CD4-positive, alpha-beta memory T cell (primary cell): ENCODE measurements at places on chromosomes 11 and 22.

DNA sequence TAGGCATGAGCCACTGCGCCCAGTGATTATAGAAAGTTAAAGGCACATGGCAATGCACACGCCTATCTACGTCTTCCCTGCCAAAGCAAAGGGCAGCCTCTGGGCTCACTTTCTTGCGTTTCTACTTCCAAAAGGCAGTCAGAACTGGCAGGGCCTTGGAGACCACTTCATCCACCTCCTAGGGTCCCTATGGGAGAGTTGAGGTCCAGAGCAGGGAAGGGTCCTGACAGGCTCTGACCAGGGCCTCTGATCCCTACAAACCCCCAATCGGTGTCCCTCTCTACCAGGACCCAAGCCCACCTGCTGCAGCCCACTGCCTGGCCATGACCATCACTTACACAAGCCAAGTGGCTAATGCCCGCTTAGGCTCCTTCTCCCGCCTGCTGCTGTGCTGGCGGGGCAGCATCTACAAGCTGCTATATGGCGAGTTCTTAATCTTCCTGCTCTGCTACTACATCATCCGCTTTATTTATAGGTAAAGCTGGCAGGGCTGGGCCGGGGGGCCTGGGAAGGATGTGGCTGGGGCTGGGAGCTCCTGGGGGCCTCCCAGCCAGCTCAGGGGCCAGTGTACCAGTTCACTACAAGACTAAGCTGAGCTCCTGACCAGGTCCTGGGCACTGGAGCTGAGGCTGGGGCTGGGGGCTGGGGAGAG lies 1.5 kb downstream of the BEST1 start:
- H3K27me3 ChIP-seq: peaks cover 6% of the 10 kb centered on the region
- H3K27ac ChIP-seq: no peak overlapping the region
- no peaks in the 10 kb centered on the region for H3K36me3 ChIP-seq
- peaks cover 10% of the 10 kb centered on the region for H3K4me1 ChIP-seq

DNA sequence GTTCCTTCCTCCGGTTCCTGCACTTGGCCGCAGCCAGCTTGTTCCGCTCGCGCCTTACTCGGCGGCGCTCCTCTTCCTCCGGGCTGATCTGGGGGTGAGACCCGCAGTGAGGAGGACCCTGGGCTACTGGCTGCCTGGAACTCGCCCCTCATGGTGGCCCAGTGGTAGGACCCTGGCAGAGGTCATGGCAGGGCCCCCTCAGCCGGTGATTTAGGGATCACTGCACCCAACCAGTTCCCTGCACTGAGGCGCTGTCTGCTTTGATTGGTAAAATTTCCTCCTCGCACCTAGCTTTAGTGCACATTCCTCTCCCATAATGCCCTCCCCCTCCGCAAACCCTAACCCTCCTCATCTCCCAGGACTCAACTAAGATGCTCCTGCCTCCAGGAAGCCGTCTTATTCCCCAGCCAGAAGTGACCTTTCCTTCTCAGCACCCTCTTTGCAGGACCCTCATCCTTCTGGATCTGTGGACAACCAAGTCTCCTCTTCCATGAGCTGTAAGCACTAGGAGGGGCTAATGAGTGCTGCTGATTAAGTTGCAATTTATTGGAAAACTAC lies 3.6 kb downstream of the CCDC85B start:
- peak overlapping the region; percentile 27 for H3K4me3 ChIP-seq
- H3K36me3 ChIP-seq: no peaks in the 10 kb centered on the region
- H3K27me3 ChIP-seq: no peaks in the 10 kb centered on the region
- H3K4me1 ChIP-seq: peaks cover 52% of the 10 kb centered on the region

DNA sequence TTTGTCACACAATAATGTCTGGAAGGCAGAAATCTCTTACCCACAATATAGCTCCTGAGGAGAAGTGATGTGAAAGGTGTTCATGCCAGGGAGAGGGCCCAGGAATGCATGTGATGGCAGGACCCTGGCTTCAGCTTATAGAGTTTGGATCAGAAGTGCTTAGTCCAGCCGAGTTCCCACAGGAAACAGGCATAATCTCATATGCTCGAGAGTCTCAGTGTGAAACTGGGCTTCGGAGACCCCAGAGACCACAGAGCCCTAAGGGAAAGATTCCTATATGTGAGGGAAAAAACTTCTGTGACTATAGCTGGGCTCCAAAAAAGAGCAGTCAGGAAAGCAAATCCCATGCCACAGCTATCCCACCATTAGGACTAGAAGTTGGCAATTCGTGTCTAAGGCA lies at the start of gene OR52N5:
OR52N5 (minus strand) TSS at position 101 of the 400 bp plus-strand sequence. CDS start 4,721 bp downstream, outside the sequence.
- H3K4me1 ChIP-seq: no peaks in the 10 kb centered on the region
- H3K4me3 ChIP-seq: no peak within 1 kb of the TSS
- no peaks in the 10 kb centered on the region for H3K36me3 ChIP-seq
- DNase-seq: no peak
- no peaks in the 10 kb centered on the region for H3K27me3 ChIP-seq

GRCh38 chr22:46545086-46545792 lies 7.8 kb upstream of the CELSR1 start:
- H3K27me3 ChIP-seq: no peaks in the 10 kb centered on the region
- no peak overlapping the region for H3K27ac ChIP-seq
- H3K4me3 ChIP-seq: no peak overlapping the region
- H3K36me3 ChIP-seq: no peaks in the 10 kb centered on the region
- DNase-seq: no peak

DNA sequence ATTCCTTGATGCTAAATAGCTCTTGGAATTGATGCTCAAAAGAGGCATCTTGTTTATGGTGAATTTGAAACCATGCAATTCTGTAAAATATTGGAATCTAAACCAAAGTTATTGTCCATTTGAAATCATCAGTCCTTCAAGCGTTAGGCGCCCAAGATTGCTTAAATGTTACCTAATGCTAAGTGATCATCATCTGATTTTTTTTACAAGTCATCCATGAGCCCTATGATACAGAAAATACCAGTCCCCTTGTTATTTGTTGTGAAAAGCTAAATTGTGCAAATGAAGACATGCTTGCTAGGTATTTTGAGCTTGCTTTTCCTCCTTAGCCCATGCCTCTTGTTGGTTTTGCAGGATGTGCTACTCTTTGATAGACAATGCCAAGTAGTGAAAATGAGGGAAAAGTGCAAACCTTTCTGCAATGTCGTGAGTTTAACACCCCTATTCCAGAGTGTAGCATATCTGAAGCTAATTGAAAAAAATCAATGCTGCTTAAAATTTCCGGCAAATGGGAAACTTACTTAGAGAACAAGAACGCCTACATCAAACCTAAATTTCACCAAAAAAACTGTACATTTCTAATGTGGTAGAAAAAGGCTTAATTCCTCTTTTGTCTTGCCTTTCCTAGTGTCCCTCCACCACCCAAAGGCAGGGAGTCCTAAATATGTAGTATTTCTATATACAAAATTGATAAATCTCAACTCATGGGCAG lies 1.9 kb downstream of the GRK3 start:
- H3K4me3 ChIP-seq: no peak overlapping the region
- H3K4me1 ChIP-seq: peaks cover 18% of the 10 kb centered on the region
- DNase-seq: no peak
- H3K36me3 ChIP-seq: no peaks in the 10 kb centered on the region

GRCh38 chr22:38973289-38974169 lies 8.6 kb upstream of the APOBEC3B start:
- no peak overlapping the region for H3K27ac ChIP-seq
- no peak overlapping the region for H3K4me3 ChIP-seq
- H3K27me3 ChIP-seq: no peaks in the 10 kb centered on the region
- H3K4me1 ChIP-seq: no peaks in the 10 kb centered on the region

DNA sequence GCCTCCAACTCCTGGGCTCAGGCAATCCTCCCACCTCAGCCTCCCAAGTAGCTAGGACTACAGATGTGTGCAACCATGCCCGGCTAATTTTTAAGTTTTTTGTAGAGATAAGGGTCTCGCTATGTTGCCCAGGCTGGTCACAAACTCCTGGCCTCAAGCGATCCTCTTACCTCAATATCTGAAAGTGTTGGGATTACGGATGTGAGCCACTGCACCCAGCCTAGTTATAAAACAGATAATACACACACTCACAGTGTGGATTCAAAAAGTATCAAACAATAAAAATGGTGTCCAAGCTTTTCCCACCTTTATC lies 377 bp upstream of the CCDC188 start:
- no peak overlapping the region for H3K4me3 ChIP-seq
- no peak overlapping the region for H3K27ac ChIP-seq
- no peak for DNase-seq
- H3K27me3 ChIP-seq: no peaks in the 10 kb centered on the region

DNA sequence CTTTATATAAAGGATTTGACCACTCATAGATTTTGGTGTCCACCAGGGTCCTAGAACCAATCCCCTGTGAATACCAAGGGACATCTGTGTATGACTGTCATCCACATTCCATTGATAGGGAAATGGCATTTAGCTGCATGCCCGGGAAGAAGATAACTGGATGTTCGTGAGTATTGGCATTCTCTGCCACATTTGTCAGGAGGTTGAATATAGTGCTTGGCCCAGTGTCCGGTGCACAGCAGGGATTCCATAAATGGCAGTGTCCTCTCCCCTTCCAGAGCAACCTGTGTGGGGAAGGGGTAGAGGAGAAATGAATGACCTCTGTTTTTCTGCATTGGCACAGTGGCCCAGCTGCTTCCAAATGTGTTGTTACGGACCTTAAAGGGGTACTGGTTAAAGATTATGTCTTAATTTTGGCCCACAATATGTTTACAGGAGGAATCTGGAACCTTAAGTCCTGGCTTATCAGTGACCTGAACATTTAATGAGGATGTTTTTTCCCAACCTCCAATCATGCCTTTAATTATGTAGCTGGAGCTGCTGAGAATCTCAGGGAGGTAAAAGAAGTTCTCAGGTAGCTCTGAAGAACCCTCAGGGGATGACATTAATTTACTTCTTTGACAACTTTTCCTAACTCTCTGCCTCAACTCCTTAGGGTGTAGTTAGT lies 33.6 kb upstream of the OR4B1 start:
- H3K4me1 ChIP-seq: no peaks in the 10 kb centered on the region
- no peak overlapping the region for H3K4me3 ChIP-seq
- DNase-seq: no peak

DNA sequence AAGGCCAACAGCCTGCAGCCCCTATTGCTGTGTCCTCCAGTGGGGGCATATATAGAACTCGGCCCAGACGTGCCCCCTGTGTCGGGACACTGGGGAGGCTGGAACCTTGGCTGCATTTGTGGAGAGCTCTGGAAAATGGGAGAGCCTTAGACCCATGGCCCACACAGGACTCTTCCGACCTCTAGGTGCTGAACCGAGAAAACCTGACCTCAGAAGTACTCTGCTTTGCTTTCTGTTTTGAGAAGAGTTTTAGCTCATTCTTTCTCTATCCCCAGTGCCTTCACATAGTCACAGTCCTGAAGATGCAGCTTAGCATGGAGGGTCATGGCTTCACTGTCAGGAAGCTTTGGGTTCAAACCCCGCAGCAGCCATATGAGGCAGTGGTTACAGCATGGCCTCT lies 271.8 kb upstream of the B3GAT1 start:
- H3K27ac ChIP-seq: no peak overlapping the region
- H3K27me3 ChIP-seq: no peaks in the 10 kb centered on the region
- no peak overlapping the region for H3K4me3 ChIP-seq
- H3K4me1 ChIP-seq: no peaks in the 10 kb centered on the region
- DNase-seq: no peak

DNA sequence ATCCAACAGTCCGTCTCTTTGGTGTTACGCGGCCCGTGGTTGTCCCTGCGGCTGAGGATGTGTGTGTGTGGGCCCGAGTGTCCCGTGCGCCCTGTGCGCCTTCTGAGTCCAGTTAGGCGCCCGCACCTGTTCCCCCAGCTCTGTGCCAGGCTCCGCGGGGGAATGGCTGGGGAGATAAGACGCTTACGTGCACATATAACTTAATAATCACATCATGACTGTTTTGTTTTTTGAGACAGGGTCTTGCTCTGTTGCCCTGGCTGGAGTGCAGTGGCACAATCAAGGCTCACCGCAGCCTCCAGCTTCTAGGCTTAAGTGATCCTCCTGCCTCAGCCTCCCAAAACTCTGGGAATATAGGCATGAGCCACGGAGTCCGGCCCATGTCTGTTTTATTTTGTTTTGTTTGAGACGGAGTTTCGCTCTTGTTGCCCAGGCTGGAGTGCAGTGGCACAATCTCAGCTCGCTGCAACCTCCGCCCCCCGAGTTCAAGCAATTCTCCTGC lies 817 bp downstream of the ARL2 start:
- DNase-seq: no peak
- peaks cover 6% of the 10 kb centered on the region for H3K36me3 ChIP-seq
- H3K27ac ChIP-seq: peak overlapping the region; percentile 98
- no peaks in the 10 kb centered on the region for H3K27me3 ChIP-seq

- peaks cover 14% of the 10 kb centered on the region for H3K4me1 ChIP-seq
- no peak overlapping the region for H3K4me3 ChIP-seq
- DNase-seq: no peak
- no peaks in the 10 kb centered on the region for H3K27me3 ChIP-seq
- no peak overlapping the region for H3K27ac ChIP-seq
Measured at GRCh38 chr22:37892566-37893335, 13.3 kb upstream of the MICALL1 start.

- no peak overlapping the region for H3K27ac ChIP-seq
- H3K36me3 ChIP-seq: peaks cover 8% of the 10 kb centered on the region
- H3K4me1 ChIP-seq: no peaks in the 10 kb centered on the region
- H3K4me3 ChIP-seq: no peak overlapping the region
- no peaks in the 10 kb centered on the region for H3K27me3 ChIP-seq
- DNase-seq: no peak
Measured at GRCh38 chr11:111693224-111693937, 72.8 kb downstream of the PPP2R1B start.

DNA sequence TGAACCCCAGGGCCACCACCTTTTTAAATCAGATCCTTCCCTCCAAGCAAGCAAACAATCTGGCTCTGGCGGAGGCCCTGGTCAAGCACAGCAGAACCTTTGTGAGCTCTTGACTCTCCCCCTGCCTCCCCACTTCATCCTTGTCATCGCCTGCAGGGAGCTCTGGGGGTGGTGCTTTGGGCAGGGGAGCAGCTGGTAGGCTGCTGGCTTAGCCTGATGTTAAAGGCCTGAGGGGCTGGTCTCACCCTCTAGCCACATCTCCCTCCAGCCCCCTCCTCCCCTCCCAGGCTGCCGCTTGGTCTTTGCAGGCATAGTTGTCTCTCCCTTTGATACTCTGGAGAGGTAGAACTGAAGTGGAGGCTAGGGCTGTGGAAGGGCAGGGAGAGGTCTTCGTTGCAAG lies 50.9 kb downstream of the THAP12 start:
- no peak for DNase-seq
- no peak overlapping the region for H3K27ac ChIP-seq

GRCh38 chr11:80958987-80959386 lies 1518.2 kb upstream of the TENM4 start:
- no peaks in the 10 kb centered on the region for H3K4me1 ChIP-seq
- H3K27ac ChIP-seq: no peak overlapping the region
- H3K36me3 ChIP-seq: no peaks in the 10 kb centered on the region
- DNase-seq: no peak
- H3K4me3 ChIP-seq: no peak overlapping the region

GRCh38 chr11:20415432-20415831 lies 27.9 kb downstream of the PRMT3 start:
- no peak for DNase-seq
- H3K4me3 ChIP-seq: no peak overlapping the region
- H3K27me3 ChIP-seq: no peaks in the 10 kb centered on the region
- H3K4me1 ChIP-seq: no peaks in the 10 kb centered on the region
- H3K36me3 ChIP-seq: peaks cover 7% of the 10 kb centered on the region

DNA sequence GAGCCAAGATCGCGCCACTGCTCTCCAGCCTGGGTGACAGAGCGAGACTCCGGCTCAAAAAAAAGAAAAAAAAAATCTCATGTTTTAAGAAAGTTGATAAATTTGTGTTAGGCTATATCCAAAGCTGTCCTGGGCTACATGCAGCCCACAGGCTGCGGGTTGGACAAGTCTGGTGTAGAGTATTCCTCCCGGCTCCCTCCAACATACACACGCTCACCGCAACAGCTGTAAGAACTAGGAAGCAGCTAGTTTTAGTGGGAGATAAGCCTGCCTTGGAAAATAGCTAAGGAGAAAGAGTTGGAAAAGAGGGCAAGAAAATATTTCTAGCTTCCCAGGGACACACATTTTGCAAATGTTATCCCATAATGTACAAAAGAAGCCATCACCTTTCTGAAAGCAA lies 46.6 kb downstream of the CELF1 start:
- no peak overlapping the region for H3K4me3 ChIP-seq
- H3K27me3 ChIP-seq: no peaks in the 10 kb centered on the region
- H3K36me3 ChIP-seq: peaks cover 3% of the 10 kb centered on the region
- no peak overlapping the region for H3K27ac ChIP-seq
